ENCODE measurements at places on chromosomes 2 and 18. TPM values are rescaled to one million over a fixed set of nuclear protein-coding genes. Genes with fewer than 3 reads are reported as not detected.

GRCh38 chr2:199465390-199465789 lies 7.7 kb upstream of the SATB2 start:
- DNase-seq, result no peak

GRCh38 chr2:184727813-184728212 lies 129.5 kb downstream of the ZNF804A start:
- no peak for DNase-seq

- no peak for DNase-seq
Observed at GRCh38 chr2:129799036-129799958, 180.2 kb upstream of the RAB6C start.

- DNase-seq, result no peak
Observed at GRCh38 chr18:67589325-67589724, 72.8 kb upstream of the DSEL start.

GRCh38 chr18:42155024-42155423 lies 200.0 kb downstream of the PIK3C3 start:
- DNase-seq, result no peak

DNA sequence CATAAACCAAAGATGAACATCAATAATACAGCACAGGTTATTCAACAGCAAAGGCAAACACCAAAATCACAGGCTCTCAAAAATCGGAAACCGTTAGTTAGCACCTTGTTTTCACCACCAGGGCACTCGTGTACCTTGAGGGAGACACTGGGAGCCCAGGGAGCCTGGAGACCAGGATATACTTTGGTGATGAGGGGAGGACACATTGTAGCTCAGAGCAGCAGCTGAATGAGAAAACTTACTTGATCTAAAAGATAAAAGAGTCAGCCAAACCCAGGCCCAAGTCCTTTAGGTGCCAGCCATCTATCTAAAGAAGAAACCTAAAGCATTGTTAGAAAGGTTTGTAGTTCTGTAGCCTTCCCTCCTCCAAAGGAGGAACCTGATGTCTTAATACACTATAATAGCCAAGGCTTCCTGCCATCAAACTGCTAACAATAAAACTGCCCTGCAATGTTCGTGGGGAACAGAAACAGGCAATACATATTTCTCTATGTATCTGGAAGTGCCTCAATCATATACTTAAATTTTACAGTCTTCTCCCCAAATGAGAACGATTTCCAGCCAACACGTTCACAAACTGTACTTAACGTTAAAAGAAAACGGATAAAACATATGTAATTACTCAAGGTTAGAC lies 19.3 kb downstream of the BCL11A start:
- no peak for DNase-seq

- DNase-seq, result no peak
Observed at GRCh38 chr18:79877163-79878091, 74.0 kb downstream of the SLC66A2 start.

GRCh38 chr18:53219853-53220252 lies 879.9 kb downstream of the DCC start:
- DNase-seq, result no peak

DNA sequence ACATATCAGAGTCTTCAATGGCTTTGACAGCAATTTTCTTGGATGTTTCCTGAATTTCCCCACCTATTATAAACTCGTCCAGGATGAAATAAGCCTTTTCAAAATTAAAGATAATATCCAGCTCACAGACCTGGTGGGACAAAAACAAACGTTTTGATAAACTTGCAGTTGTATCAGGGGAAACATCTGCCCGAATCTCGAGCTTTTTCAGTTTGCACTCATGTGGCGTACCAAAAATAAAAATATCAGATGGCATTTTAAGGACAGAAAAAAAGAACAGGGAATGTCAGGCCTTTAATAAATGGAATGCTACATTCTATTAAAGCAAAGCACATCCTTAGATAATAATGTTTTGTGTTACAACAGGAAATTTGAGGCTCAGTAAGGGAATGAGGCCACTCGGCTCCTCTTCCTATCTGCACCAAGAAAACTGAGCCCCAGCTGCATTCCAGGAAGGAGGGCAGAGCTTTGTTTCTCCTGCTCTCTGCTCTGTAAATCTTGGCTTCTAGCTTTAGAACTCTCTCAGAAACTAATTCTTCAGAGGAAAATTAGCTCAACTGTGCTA lies 72.1 kb downstream of the AP1S3 start:
- DNase-seq, result no peak

DNA sequence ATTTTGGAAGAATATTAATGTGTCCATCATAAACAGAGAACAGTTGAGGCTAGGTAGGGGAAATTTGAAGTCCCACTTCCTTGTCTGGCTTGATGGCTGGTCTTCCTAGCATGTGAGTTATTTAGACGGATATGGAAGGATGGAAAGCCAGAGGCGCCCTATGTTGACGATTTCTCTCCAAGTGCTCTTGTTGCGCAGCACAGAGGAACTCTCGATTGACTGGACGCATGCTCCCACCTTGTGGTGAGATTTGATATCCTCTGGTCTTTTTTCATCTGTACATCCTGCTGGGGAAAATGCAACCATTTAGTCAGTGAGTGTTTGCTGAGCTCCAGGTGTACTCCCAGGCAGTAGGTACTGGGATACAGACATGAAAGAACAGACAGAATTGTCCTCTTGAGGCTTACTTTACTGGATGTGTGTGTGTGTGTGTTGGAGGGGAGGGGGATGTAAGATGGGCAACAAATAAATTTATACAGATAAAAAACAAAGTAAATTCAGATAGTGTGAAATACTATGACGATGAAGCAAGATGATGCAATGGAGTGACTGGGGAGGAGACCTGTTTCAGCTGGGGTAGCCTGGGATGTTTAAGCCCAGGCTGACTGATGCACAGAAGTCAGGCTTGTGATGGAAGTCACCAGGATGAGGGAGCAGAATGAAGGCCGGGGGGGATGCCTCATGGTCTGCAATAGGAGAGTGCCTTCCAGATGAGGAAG lies 137.2 kb downstream of the TRIM43 start:
- DNase-seq, result peak; percentile 77

DNA sequence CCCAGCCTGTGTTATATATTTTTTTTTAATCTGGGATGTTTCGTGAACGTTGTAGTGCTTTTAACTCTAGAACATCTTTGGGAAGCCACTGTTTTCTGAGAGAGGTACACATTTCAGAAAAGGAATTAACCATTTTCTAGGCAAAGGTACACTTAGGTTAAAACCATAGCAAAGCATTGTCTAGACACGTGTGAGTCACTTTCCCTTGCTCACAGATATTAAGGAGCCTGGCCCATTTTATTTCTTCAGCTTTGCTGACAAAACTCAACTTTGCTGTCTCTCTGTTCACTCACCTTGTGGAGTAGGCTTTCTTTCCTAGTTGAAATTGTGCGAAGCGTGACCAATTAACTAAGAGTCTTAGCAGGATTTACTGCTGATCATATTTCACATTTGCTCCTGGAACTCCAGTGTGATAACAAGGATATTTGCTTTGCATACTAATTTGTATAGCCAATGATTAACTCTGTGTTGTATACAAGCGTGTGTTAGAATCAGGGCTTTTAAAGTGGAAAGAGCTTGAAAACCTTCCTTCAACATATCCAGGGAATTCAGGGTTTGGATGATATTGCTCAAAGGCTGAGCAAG lies 215.0 kb upstream of the AGAP1 start:
- no peak for DNase-seq

- no peak for DNase-seq
Observed at GRCh38 chr2:39772812-39773152, 6.3 kb downstream of the THUMPD2 start.

DNA sequence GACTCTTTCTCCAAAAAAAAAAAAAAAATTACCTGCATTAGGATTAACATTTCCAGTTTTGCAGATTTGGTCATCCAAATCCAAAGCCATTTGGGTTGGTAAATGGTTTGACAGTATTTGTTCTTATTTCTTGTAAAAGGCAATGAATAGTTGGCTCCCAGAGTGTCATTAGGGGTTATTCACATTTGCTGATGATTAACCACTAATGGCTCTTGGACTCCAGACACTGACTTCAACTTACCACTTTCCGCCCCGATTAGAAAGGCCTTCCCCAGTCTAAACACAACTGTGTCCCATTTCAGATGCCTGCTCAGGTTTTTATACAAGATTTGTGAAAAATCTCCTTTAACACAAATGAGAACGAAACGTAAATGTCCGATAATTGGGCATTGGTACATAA lies 9.6 kb upstream of the TGIF1 start:
- DNase-seq, result no peak

Gene SLC30A3
- total RNA-seq, result not detected

Gene ARID5A
- 36.6 TPM for total RNA-seq
